B cell (primary cell): ENCODE measurements at places on chromosomes 16 and 17. TPM values are rescaled to one million over a fixed set of nuclear protein-coding genes. Genes with fewer than 3 reads are reported as not detected.
A peak's percentile ranks its signal among the peaks of the same experiment; 100 is the strongest.

The ZSCAN10 gene
- polyA plus RNA-seq: 0.36 TPM in 1 of 2 replicates, not detected in the other

The TUBG2 gene
- polyA plus RNA-seq: 11.9 and 16.7 TPM in 2 replicates

The SCNN1G gene
- not detected in 2 replicates for polyA plus RNA-seq

DNA sequence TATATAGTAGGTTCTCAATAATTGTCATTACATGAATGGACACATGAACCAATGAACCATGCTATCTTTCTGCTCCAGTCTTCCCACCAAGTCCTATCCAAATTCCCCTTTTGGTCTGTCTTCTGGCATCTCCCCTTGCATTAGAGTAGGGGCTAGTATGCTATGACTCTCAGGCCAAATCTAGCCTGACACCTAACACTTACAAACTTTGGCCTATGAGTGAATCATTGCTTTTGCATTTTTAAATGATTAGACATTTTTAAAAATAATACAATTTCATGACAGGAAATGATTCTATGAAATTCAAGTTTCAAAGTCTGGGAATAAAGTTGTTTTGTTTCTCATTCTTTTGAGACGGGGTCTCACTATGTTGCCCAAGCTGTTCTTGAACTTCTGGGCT, 102.5 kb upstream of the MAF start:
- no peak for DNase-seq

DNA sequence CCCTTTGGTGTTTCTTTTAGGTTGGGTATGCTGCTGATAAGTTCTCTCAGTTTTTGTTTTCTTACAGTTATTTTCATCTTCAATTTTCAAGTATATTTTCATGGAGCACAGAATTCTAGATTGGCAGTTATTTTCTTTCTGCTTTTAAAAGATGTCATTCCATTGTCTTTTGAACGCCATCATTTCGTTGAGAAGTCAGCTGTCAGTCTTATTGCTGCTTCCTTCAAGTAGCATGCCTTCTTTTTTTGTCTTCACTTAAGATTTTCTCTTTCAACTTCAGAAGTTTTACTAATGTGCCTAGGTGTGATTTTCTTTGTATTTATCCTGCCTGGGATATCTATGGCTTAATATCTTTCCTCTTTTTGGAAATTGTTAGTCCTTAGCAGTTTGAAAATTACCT, 262.2 kb upstream of the PMFBP1 start:
- no peak for DNase-seq

GRCh38 chr16:21100447-21100846, 50.2 kb downstream of the DNAH3 start:
- no peak for DNase-seq

The PYY gene
- polyA plus RNA-seq: 0.19 TPM in 1 of 2 replicates, not detected in the other

GRCh38 chr16:8283195-8283594, 307.1 kb downstream of the TMEM114 start:
- DNase-seq: no peak

DNA sequence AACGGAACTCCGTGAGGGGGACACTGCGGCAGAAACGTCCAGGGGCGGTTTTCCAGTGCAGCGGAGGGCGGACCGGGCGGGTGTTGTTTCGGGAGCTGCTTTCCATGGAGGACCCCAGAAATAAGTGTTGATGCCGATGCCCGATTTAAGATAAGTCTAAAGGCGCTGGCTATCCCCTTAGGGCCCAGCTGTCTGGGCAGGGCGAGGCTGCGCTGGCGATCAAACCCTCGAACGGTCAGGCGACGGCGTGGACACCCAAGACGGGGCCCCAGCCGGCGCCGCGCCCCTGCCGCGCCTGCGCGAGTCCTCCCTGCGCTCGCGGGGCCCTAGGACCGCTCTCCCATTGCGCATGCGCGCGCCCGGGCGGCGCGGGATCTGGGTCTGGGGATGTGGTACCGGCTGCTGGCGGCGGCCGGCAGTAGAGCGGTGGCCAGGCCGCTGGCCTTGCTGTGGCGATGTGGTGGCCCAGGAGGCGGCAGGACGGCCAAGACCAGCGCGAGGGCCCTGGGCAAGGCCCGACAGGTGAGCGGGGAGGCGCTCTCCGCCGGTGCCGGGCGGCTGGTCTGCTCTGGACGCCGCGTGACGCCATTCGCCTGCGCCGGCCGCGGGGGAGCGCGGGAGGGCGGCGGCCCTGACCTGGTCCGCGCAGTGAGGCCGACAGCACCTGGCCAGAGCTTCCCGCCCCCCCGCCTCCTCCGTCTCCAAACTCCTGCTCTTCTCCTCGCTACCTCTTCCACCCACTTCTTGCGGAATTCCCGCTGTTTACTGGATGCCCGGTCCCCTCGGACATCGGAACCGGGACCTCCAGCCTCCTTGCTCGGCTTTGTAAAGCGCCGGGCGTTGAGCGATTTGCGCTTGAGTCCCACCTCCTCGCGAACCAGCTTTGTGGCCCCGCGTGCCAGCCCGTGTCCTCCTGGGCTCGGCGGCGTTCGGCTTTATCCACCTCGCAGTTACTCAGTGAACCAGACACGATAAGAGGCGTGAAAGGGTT, 24.0 kb downstream of the DEF8 start:
- peak; percentile 96 for DNase-seq

GRCh38 chr17:9324864-9325263, 250.8 kb downstream of the STX8 start:
- DNase-seq: no peak

The BCO1 gene
- polyA plus RNA-seq: not detected in 2 replicates

The TMEM98 gene
- not detected in 2 replicates for polyA plus RNA-seq

The ITGAX gene
- polyA plus RNA-seq: 39.2 and 78.8 TPM in 2 replicates

DNA sequence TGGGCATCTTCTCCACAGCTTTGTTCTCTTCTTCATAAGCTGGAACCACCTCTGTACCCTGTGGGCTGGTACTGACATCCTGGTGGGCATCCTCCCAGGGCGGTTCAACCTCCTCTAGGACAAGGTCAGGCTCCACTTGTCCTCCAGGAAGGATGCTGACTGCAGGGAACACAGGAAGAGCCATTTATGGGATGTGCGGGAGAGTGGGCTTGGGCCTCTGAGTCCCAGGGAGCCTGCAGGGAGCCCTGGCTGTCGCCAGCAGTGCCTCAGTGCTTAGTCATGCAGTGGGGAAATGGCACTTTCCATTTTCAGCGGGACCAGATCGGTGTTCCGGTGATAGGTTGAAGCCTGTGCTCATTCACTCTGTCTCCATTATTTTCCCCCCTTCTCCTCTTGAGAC, 20.5 kb downstream of the CNGB1 start:
- no peak for DNase-seq

The CMC2 gene
- polyA plus RNA-seq: 40.8 and 160 TPM in 2 replicates

The TVP23C gene
- polyA plus RNA-seq: 6.4 and 8.6 TPM in 2 replicates

DNA sequence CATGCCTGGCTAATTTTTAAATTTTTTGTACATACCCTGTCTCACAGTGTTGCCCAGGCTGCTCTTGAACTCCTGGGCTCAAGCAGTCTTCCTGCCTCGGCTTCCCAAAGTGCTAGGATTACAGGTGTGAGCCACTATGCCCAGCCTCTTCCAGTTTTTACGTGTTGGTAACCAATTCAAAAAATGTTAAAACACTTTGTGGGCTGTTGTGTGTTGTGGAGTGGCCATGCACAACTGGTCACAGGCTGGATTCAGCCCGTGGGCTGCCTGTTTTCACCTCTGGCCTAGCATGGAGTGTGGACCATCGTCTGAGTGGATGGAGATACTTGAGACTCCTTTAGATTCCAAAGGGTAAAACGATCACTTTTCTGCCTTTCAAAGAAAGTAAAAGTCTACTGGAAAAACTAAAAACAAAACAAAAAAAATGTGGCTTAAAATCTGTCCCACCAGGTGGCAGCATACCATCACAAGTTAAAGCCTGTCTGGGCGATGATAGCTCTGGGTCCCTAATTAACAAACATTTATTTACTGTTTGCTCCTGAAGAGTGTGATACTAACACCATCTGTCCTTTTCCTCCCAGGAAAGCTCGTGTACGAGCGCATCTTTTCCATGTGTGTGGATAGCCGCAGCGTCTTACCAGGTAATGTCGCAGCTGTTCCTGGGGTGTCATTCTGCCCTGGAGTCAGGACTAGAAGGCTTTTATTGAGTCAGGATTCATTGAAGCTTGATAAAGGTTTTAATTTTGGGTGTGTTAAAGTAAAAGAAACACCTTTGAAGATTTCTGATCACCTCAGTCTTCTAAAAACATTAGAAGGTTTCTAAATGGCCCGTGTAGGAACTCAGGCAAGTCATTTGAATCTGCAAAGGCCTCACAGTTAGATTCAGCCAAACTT, 45.8 kb downstream of the VPS35L start:
- DNase-seq: peak; percentile 15

DNA sequence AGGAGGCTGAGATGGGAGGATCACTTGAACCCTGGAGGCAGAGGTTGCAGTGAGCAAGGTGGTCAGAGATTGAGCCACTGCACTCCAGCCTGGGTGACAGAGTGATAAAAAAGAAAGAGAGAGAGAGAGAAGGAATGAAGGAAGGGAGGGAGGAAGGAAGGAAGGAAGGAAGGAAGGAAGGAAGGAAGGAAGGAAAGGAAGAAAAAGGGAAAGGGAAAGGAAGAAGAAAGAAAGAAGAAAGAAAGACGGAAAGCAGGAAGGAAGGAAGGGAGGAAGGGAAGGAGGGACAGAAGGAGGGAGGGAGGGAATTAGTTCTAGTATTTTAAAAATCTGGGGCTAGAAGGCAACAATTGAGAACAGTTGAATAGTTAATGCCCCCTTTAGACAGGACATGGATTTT, 161.5 kb upstream of the CACNG3 start:
- DNase-seq: no peak

The SNX20 gene
- 25.9 and 34.7 TPM in 2 replicates for polyA plus RNA-seq

The SEC14L5 gene
- not detected in 2 replicates for polyA plus RNA-seq

The CLEC18B gene
- 0.55 and 1.0 TPM in 2 replicates for polyA plus RNA-seq

GRCh38 chr17:42472709-42473521, 14.2 kb downstream of the ATP6V0A1 start:
- no peak for DNase-seq

GRCh38 chr16:29925781-29926710, at the start of gene KCTD13:
Gene KCTD13, minus strand, starts transcription at chr16:29926226. Its CDS starts 193 bp downstream, at chr16:29926033.
- DNase-seq: peak; percentile 94

The AGRP gene
- polyA plus RNA-seq: not detected in 2 replicates

GRCh38 chr16:77696149-77696548, 26.2 kb upstream of the NUDT7 start:
- DNase-seq: no peak

DNA sequence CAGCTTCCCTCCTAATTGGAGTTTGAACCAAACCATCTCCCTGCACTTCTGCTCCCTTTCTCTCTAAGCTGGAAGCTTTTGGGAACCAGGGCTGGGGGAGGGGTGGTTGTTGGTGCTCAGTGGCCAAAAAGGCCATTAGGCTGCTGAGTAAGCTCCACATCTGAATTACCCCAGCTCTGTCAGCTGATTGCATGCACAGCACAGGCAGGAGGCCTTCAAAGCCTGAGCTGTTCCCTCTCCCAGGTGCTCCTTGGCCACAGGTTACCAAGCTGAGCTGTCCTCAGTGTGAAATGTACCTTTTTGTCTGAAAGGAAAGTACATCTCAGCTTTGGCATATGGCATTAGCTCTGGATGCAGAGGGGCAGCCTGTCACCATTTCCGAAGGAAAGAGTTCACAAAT, 6.2 kb upstream of the TBKBP1 start:
- no peak for DNase-seq

- no peak for DNase-seq
These were observed 83.1 kb downstream of the DNAH17 start for GRCh38 chr17:78493853-78494695.

GRCh38 chr17:35390156-35390555, 16.7 kb upstream of the SLFN11 start:
- no peak for DNase-seq

DNA sequence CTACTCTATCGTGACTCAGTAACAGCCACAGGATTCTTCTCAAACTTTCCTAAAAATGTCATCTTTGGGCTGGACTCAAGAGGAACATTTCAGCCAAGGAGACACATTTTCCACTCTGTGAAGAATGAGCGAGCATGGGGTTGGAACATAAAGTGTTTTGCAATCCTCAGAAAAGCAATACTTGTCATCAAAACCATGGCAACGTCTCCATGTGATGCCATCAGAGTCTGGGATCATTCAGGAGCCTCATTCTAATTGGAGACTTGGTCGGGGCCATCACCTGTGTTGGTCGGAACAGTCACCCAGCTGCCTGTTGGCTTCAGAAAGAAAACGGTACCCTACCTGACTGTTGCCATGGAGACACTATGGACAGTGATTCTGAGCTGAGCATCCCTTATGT, 25.5 kb downstream of the MYOCD start:
- no peak for DNase-seq

DNA sequence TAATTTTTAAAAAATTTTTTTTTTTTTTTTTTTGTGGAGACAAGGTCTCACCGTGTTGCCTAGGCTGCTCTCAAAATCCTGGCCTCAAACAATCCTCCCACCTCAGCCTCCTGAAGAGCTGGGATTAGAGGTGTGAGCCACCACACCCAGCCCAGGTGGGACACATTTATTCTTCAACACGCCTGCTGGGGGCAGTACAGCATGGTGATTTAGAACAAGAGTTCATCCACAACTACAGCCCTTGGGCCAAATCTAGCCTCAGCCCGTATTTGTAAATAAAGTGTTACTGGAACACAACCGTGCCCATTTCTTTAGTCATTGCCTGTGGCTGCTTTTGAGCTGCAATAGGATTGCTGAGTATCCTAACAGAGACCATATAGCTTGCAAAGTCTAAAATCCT, 92.8 kb downstream of the KATNIP start:
- no peak for DNase-seq

DNA sequence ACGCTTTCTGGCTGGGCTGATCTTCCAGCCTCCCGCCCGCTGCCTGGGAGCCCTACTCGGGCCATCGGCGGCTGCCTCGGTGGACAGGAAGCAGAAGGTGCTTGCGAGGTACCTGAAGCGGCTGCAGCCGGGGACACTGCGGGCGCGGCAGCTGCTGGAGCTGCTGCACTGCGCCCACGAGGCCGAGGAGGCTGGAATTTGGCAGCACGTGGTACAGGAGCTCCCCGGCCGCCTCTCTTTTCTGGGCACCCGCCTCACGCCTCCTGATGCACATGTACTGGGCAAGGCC, 30.7 kb downstream of the CIITA start:
- DNase-seq: no peak

The NOD2 gene
- 1.2 TPM in 2 replicates for polyA plus RNA-seq

DNA sequence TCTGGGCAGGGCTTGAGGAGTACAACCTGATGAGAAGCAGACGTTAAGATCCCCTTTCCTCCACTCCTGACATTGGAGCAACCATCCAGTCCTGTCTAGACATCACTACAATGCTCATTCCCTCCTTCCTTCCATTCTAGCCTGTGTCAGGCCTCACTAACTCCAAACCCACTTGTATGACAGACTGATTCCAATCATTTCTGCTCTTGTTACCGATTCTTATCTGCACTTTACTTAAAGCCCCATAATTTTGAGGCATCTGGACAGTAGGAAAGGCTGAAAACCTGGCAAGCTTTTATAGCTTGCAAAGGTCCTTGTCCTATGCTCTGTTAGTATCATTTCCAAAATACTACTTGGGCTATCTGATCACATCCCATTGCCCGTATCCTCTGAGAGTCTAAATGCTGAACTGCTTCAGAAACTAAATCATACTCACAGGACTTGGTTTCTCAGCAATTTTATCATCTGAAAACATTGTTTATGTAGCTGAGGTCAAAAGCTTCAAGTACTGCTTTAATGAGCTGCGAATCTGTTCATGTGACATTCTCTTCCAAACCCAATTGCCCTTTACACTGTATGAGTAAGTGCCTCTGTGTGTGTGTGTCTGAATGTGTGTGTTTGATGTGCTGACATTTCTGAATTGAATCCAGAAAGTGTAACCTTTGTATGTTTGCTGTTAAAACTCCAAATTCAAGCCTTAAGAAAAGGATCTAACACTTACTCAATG, 57.2 kb upstream of the CACNG3 start:
- no peak for DNase-seq
